ENCODE measurements at places on chromosomes 5 and 9.
A peak's percentile ranks its signal among the peaks of the same experiment; 100 is the strongest.

GRCh38 chr9:136771907-136772415, 7.6 kb upstream of the LCN15 start:
- no peak for DNase-seq

DNA sequence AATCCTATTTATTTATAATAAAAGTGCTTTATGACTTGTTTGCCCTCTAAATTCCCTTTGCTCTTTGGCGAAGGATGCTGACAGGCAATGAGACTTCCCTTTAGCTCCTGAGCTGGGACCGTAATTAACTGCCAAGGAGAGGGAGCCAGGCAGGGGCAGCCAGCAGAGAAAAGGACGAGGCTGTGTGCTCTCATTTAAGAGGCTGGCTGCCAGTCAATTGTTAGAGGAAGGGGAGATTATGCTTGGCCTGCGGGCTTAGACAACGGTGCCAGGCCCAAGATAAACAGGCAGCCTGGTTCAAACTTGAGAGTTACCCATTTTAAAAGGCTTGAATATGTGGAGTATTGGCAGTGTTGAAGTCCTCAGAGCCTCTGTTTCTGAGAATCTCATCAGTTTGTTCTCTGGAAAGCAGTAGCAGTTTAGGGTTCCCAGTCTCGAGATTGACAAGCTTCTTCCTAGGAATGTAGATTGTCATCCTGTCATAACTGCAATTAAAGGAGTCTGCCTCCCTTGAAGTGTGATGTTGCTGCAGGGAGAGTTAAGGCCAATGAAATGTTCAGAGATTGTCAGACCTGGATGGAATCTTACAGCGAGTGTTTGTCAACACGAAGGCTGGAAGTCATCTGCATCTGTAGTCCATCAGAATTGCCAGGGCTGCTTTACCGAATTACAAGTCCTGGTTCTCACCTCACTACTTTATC, 113.2 kb downstream of the JAKMIP2 start:
- DNase-seq: no peak

- DNase-seq: peak; percentile 12
Measured at GRCh38 chr5:61202213-61202612, 39.9 kb upstream of the SMIM15 start.

DNA sequence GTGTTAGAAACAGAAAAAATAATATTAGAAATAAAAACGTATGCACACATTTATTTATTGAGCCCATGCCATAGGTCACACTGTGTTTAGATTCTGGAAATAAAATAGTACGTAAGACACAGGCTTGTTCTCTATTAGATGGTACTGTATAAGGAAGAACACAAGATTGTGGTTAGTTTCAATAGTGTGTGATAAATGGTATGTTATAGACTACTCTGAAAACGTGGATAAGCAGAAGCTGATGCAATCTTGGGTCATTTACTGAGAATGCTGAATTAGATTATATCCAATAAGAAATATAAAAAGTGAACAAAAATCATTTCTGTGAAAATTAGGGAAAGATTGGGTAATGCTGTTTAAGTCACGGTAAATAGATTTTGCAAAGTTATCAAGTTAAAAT, 1456.4 kb upstream of the ACO1 start:
- DNase-seq: no peak

GRCh38 chr9:1034271-1034670, 15.9 kb upstream of the DMRT2 start:
- no peak for DNase-seq

- DNase-seq: no peak
Measured at GRCh38 chr9:127844821-127845359, 9.6 kb downstream of the ENG start.

DNA sequence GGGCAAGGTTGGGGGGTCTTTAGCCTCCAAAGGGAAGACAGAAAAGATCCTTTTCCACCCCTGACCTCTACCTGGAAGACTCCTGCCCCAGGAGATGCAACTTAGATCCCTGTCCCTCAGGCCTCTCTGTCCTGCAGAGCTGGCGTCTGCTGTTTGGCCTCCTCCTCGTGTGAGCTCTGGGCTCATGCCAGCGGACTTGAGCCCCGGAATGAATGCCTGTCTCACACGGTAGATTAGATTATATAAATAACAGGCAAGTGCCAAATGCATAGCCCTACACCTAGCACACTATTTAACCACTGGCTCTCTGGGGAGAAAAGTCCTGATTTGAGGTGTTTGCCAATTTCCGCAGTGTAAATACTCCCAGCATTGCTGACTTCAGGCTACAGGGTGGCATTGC, 1.4 kb upstream of the WNK2 start:
- no peak for DNase-seq

DNA sequence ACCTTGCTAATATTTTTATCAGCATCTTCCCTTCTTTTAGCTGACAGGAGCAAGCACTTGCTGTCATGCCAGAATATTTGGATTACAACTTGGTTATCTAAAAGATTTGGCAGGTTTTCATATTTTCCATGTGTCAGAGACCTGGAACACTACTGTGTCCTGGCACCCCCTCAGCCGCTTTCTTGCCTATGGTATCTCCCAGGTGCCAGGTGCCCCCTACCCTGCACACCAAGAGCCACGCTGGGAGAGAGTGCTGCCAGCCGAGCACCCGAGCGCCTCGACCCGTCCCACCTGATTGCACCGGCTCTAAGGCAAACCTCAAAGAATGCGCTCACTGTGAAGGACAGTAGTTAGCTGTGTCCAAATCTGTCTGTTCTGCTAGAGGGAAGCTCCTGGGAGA, 84.8 kb downstream of the GTF3C4 start:
- no peak for DNase-seq

DNA sequence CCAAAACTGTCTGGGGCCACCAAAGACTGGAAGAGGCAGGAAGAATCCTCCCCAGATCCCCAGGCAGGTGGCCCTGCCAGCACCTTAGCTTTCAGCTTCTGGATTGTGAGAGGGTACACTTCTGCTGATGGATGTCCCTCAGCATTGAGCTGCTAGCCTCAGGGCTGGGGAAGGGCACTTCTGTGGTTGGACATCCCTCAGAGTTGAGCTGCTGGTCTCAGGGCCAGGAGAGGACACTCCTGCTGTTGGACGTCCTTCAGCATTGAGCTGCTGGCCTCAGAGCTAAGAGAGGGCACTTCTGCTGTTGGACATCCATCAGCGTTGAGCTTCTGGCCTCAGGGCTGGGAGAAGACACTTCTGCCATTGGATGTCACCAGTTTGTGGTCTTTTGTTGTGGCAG, 83.8 kb upstream of the FCN1 start:
- DNase-seq: no peak

- no peak for DNase-seq
Measured at GRCh38 chr9:134992755-134993124, 75.0 kb upstream of the FCN1 start.

DNA sequence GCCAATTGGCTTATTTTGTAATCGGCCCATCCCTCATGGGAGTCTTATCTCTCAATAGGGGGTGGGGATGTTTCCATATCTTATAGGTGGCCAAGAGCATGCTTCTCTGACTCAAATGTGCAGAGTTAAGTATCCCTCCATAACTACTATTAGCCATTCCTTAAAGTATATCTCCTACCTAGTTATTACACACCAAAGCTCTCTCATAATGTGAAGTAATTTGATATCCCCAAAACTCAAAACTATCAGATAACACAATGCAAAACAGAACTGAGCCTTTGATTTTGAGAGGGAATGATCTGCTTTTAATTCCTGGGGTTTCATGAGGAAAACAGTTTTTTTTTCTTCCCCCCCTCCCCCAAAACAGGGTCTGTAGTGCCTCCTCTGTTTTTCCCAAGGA, 28.4 kb downstream of the UNC13B start:
- DNase-seq: no peak

- DNase-seq: no peak
Measured at GRCh38 chr9:133995012-133995896, 3.1 kb upstream of the VAV2 start.

GRCh38 chr5:9720361-9720760, 90.2 kb upstream of the TAS2R1 start:
- DNase-seq: no peak

Measured in HFFc6 (cell line).